NCI-H1436 treated with DMSO at 0.1 percent for 48 hours (cell line): ENCODE measurements at places on chromosomes 11 and 22.

- DNase-seq, result no peak
Measured at GRCh38 chr11:57560146-57560545, 7.3 kb downstream of the UBE2L6 start.

DNA sequence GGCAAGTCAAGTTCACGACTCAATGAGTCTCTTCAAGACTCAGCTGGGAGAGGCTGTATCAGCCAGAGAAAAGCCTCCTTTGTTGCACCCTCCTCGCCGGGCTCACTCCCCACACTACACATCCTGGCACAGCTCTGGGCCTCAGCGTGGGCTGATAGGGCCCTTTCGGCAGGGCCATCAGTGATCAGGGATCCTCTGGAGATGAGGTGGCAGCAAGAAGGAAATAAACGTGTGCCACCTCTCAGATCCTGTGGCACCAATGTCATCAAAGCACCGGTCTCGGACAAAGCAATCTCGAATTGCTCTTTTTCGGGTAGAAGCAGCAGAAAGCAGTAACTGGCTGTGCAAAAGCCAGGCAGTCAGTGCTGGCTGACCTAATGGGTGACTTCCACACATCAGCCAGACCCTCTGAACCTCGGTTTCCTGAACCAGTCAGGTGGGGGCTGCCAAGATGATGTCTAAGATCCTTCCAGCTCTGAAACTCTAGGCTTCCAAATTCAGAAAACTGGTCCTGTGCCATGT lies 2.1 kb downstream of the EHD1 start:
- DNase-seq, result no peak

DNA sequence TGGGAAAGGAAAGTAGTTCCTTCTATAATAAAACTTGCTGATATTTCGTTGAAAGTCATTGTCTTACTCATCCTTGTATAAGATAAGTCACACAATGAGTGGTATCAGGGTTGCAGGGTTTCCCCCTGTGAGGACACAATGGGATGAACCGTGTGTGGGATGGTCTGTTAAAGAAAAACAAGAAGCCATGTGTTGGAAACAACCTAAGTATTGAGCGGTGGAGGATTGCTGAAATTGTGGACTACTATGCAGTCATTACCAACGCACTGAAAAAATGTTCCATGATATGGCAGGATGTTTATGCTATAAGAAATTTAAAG lies 28.6 kb downstream of the PTPRJ start:
- no peak for DNase-seq

- no peak for DNase-seq
Measured at GRCh38 chr11:58531865-58532341, 24.0 kb upstream of the OR5B21 start.

- DNase-seq, result no peak
Measured at GRCh38 chr11:66891851-66892660, 35.2 kb downstream of the LRFN4 start.

DNA sequence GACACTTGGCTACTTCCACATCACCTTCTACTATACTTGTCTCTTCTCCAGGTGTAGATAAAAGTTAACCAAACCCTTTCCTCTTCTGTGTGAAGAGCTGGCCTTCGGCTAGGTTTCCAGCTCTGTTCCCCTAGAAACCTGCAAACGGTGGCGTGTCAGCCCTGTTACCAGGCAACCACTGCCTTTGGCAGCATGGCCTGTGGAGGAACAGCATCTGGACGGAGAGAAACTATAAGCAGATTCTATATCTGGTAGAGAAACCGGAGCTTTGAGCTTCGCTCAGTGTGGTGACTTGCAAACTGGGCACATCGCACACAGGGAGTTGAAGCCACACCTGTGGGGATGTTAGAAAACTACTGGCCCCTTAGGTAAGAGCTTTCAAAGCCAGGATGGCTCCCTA lies 35.9 kb downstream of the ARAP1 start:
- no peak for DNase-seq

DNA sequence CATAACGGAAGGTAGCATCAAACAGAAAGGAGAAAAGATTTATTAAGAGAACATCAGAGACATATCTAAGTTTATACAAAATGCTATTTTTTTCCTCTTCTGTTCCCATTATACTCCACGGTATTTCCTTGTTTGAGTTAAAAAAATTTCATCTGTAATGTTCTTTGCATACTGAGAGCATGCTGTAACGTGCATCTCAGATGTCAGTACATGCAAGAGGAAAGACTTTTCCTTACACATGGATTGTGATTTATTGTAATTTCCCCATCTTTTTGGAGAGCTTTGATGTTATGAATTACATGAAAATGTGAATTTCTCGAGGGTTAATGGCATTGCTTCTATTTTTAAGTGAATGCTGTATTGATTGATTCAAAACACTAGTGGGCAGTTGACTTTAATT lies 1164.0 kb downstream of the LRRC4C start:
- no peak for DNase-seq

DNA sequence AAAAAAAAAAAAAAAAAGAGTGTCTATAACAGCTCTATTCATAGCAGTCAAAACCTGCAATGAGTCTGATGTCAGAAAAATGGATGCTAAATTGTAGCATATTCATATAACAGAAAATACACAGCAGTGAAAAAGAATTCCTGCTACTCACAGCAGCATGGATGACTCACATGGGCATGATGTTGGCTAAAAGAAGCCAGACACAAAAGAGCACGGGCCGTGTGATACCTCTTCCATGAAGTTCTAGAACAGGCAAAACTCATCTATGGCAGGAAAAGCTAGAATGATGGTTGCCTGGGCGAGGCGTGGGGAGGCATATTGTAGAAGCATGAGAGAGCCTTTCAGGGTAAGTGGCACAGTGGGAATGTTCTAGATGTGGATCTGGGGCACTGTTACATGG lies 18.9 kb downstream of the PLAAT3 start:
- DNase-seq, result no peak

DNA sequence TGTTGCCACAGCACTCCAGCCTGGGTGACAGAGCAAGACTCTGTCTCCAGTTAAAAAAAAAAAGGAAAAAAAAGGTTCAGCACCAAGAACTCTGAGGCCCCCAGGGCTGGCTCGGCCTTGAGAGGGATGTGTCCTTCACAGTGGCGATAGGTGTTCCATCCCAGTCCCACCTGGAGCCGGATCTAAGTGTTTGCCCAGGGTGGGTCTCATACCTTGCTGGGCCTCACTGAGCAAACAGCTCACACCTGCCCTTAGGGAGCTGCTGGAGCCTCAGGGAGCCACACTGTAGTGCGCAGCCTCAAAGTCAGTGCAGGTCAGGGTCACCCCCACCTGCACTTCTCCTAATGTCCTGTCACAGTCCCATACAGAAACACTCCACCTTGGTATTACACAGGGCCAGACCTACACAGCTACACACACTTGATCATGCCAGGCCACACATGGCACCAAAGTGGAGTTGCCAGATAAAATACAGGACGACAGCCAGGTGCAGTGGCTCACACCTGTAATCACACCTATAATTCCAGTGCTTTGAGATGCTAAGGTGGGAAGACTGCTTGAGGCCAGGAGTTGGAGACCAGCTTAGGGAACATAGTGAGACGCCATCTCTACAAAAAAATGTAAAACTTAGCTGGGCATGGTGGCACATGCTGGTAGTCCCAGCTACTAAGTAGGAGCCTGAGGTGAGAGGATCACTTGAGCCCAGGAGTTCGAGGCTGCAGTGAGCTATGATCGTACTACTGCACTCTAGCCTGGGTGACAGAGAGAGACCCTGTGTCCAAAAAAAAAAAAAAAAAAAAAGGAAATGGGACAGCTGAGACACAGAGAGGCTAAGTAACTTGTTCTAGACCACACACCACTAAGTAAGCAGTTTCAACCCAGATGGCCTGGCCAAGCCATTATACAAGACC lies 7.3 kb downstream of the STARD10 start:
- no peak for DNase-seq

DNA sequence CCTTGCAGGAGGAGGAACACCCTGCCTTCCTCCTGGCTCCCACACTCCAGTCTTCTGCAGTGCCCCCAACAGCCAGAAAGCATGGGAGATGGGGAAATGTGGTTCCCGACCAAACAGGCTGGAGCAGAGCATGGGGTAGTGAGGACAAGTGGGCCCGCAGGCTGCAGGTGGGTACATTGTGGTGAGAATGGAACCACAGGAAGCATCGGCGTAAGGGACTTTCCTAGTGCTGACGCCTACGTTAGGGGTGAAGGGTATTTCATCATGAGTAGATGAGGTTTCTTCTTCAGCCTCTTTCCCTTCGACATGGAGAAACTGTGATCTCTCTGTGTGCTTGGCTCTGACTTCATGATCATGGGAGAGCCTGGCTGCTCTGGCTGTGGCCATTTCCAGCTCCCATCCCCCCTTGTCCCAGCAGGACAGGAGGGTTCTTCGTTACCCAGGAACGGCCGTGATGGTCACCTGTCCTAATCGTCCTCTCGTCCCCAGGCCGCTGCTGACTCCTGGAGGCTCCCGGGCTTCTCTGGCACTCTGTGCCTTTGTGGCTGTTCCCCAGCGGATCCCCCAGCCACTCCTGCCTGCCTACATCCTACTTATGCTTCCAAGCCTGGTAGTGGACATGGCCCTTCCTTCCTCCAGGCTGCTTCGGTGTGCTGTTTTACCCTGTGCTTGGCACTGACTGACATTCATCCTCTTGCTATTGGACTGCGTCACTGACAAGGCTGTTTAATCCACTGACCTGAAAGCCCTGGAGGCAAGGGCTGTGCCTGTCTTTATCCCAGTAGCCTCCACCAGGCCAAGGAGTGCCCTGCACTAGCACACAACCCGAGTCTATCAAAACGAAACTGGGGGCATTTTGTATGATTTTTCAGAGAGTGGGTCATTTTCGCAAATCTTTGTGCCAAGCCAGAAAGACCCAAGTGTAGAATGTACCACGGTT lies 65.2 kb upstream of the CECR2 start:
- no peak for DNase-seq

DNA sequence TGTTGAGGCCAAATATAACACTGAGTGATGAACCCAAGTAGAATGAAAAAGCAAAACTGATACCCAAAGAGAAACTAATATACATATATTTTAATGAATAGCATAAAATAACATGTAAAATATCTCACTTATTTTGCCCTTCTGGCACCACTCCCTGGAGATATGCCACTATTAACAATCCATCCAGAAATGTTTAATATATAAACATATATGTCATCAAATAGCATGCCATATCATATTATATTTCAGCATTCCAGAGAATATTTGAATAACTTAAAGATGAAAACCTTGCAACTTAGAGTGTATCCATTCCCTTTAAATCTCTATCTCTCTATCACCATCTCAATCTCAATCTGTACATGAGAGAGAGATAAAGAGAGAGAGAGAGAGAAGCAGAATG lies 1073.3 kb upstream of the RAG2 start:
- no peak for DNase-seq

DNA sequence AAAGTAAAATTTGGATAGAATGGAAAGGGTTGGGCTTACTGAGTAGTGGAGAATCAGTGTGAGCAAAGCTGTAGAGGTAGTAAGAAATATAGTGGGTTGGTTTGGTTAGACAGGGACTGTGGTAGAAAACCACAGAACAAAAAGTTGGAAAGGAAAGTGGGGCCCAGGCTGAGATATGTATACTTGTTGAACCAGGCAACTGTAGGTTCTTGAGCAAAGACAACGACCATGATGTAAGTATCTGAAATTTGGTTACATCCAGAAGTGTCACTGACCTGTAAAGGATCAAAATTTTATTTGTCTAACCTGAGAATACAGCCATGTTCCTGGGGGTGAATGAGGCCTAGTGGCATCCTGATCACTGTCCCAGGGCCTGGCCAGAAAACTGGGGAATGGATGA lies 114.1 kb downstream of the STIM1 start:
- no peak for DNase-seq

DNA sequence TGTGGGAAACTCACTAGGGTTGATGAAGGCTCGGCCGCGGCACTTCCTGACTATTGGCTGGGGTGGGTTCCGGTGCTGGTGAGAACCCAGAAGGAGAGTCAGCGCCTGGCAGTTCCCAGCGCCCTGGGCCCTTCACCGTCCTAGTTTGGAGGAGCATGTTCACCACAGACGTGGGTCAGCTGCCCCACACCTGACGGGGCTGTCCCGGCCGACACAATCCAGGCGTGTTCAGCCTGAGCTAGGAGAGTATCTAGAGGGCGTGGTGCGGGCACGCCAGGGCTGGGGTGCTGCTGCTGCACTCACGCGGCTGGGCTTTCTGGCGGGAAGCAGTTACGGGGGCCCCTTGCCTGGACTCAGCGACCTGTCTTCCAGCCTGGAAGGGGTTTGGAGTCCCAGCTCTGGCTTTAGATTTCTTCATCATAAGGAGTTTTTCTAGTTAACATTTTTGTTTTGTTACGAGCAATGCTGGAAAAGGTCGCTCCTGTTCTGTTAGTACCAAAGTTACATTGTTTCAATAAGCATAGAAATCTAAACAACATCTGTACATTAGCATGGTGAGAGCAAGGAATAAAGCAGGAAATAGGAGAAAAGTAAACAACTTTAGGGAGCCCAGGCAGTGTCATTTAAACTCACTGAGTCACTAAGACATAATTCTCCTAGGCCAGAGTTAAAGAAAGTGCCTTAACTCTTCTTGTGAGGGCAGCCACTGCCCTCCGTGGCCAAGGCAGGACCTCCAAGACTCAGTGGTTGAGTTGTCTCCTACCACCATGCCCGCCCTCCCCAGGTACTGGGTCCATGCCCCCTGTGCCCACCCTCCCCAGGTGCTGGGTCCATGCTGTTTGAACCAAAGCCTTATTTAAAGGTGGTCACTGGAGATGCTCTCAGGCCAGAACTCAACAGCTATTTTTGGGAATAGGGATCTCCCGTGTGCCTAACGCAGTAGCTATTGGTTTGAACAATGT lies 12.1 kb upstream of the ADORA2A start:
- DNase-seq, result no peak

GRCh38 chr11:11998091-11998781 lies 10.2 kb downstream of the DKK3 start:
- DNase-seq, result no peak

- DNase-seq, result no peak
Measured at GRCh38 chr11:126719740-126720139, 280.8 kb downstream of the KIRREL3 start.

DNA sequence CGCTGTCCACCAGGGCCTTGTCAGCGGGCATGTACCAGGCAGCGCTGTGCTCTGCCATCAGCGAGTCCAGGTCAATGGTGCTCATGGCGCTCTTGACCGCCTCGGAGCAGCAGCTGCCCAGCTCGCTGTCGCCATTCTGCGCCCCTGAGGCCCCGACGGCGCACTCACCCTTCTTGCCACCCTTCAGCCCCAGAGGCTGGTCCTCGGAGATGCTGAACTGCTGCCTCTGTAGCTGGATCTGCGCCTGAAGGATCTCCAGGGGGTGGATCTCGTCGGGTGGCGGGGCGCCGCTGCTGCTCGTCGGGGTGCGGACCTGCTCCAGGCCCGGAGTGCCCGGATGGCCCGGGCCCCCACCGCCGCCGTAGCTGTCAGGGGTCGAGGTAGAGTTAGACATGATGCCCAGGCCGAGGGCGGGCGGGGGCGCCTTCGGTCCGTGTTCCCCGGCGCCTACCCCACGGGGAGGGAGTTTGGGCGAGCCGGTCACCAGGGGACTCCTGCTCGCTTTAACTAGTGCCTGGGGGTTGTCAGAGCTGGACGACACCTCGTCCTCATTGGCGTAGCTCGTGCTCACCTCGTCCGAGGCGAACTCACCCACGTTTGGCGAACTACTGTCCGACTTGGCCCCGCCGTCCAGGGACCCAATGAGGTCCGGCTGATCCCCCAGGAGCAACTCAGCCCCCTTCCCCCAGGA lies 4.6 kb downstream of the MN1 start:
- DNase-seq, result no peak
